CD4-positive, alpha-beta T cell treated with Interleukin-15 for 4 hours (primary cell): ENCODE measurements at places on chromosomes 16 and 17.
A peak's percentile ranks its signal among the peaks of the same experiment; 100 is the strongest.

GRCh38 chr17:39687101-39687545 is 734 bp downstream of the PGAP3 start:
- DNase-seq, result no peak

GRCh38 chr17:80608326-80608725 is 63.7 kb downstream of the RPTOR start:
- no peak for DNase-seq

DNA sequence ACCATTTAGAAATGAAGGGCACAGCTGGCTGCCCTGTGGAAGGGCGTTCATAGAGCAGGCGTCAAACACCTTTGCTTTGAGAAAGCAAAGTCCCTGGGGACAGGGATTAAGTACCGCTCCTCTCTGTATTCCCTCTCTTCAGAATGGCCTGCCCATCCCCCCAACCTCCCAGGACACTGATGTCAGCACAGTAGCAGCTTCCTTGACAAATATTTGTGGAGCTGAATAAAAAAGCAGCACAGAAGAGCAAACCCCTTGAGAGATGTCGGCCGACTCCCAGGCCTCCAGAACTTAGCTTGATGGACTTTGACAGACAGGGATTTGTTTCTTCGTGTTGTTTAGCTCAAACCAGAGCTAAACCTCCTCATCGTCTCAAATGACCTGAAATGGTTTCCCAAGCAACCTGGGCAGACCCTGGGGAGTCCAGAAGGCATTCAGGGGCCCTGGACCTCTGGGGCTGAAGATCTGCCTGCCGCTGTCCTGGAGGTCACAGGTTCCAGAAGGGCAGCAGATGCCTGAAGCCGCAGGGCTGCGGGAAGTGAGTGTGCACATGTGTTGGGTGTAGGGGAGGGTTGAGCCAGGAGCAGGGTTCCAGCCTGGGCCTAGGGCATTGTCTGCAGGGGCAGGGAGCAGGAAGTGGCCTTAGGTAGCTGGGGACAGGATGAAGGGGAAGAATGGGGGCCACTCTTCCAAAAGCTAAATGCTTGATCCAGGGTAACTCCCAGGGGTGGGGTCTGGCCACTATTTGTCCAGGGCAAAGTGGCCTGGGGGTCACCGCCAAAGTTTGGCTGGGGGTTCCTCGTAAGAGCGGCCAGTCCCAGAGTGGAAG is 42.3 kb upstream of the NKD1 start:
- no peak for DNase-seq

GRCh38 chr17:75191584-75191983 is 8.8 kb upstream of the SUMO2 start:
- DNase-seq, result no peak

GRCh38 chr17:4751932-4752331 is 12.2 kb upstream of the CXCL16 start:
- DNase-seq, result no peak

DNA sequence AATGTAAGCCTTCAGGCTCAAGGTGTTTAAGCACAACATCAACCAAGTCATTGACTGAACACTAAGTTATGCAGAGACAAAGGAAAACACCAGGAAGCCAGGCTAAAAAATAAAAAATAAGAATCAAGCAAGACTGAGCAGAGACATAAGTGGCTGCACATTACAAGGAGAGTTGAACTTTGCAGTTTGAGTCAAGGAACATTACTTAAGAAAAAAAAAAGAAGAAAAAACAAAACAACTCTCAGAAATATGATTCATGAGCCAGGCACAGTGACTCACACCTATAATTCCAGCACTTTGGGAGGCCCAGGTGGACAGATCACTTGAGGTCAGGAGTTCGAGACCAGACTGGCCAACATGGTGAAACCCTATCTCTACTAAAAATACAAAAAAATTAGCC is 168.1 kb downstream of the C16orf95 start:
- no peak for DNase-seq

DNA sequence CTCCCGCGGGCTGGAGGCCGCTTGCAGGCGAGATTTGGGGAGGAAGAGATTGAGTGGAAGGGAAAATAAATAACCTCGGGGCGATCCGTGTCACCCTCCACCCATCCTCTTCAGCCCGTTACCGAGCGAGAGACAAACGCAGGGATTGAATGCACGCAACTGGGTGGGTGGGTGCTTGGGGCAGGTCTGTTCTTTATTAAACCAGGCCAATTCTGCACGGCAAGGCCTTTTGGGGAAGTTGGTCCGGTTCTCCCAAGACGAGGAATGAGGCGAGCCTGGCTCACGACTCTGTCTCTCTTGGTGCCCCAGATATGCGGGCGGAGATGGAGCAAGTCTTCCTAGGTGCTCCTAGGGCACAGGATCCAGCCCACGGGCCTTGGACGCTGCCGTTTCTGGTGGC is 396 bp upstream of the HOXB7 start:
- no peak for DNase-seq

GRCh38 chr16:88772871-88773811 is 11.9 kb downstream of the PIEZO1 start:
- DNase-seq, result no peak

GRCh38 chr17:76243826-76244679 is 3.8 kb upstream of the RNF157 start:
- no peak for DNase-seq

DNA sequence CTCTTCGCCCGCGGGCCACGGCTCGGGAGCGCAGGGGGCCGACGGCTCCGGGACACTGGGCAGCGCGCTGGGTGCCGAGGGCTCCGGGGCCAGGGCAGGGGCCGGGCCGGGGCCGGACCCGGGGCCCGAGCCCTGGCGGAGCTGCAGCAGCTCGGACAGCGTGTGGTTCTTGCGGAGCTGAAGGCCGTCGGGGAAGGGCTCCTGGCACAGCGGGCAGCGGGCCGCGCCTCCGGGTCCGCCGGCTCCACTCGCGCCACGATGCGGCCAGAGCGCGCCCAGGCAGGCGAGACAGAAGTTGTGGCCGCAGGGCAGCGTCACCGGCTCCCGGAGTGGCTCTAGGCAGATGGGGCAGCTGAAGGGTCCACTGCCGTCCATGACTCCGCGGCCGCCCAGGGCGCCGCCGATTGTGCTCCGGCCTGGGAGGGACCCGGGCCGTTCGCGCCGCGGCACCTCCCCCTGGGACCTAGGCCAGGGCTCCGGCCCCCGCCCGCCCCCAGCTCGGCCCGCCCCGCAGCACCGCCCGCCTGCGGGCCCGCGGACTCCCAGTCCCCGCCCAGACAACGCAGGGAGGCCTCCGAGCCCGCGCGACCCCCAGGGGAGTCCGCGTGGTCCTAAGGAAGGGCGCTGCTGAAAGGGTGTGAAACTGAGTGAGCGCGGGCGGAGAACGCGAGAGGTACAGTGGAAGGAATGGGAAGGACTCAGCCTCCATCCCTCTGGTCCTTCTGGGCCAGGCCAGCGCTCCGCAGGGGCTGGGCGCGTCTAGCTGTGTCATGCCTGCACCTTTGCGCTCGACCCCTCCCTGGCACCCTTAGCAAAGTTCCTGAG is at the start of gene TRIM47:
Gene TRIM47 (minus strand): TSS at position 408 of the 825 bp plus-strand sequence. CDS start 33 bp downstream, at position 375.
- no peak for DNase-seq

DNA sequence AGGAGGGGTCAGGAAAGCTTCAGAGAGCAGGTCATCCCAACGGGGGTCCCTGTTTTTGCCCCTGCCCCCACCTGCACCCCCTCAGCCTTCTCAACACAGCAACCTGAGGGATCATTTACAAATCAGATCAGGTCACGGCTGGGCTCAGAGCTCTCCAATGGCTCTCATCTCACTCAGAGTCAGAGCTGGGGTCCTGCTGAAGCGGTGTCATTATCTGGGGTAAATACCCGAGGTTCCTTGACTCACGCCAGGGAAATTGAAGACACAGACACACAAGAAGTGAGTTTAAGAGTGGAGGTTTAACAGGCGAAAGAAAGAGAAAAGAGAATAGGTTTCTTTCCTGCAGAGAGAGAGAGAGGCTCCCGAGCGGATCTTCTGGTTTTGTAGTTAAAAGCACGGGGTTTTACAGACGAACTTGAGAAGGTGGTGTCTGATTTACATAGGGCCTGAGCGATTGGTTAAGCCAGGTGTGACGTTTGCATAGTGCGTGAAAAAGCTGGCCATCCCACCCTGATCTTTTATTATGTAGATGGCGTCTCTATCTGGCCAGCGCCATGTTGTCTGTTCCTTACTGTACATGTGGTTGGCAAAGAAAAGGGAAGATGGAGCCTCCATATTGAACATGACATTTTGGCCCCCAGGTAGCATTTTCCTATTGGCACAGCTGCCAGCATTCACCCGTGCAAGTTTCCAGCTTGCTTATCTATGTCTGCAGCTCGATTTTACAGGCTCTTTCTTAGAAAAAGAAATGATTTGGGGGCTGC is 51.4 kb downstream of the WSB1 start:
- DNase-seq, result no peak

DNA sequence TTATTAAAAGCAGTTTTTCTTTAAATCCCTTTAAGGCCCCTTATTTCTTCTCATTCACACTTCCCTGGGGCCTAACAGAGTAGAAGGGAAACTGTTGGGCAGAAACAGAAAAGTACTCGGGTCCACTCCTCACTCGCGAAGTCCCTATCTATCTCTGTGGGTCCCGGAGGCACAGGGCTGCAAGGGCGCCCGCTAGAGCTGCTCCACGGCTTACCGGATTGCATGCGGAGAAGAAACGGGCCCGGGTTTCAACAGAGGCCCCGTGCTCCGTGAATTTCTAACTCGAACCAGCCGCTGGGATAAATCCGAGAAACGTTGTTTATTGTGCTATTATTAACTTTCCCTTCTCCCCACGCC is 4.3 kb downstream of the CBLN1 start:
- DNase-seq, result no peak

DNA sequence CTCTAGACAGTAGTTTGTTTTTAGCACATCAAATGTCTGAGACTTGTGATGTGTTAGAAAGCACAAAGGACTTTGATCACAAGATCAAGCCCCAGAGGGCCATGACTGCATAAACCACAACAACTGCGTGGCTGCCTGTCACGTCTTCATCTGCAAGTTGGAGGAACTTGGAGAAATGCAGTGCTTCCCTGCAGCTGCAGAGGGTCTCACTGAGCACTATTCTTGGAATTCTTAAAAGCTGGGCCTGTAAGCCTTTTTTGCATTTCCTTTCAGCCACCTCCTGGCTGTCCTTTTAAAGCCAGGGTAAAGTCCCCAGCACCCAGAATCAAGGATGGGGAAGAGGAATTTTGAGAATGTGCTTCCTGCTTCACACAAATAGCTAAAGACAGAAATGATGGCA is 431.3 kb downstream of the MAF start:
- DNase-seq, result no peak

GRCh38 chr16:30658731-30659506 is 688 bp downstream of the FBRS start:
- no peak for DNase-seq

DNA sequence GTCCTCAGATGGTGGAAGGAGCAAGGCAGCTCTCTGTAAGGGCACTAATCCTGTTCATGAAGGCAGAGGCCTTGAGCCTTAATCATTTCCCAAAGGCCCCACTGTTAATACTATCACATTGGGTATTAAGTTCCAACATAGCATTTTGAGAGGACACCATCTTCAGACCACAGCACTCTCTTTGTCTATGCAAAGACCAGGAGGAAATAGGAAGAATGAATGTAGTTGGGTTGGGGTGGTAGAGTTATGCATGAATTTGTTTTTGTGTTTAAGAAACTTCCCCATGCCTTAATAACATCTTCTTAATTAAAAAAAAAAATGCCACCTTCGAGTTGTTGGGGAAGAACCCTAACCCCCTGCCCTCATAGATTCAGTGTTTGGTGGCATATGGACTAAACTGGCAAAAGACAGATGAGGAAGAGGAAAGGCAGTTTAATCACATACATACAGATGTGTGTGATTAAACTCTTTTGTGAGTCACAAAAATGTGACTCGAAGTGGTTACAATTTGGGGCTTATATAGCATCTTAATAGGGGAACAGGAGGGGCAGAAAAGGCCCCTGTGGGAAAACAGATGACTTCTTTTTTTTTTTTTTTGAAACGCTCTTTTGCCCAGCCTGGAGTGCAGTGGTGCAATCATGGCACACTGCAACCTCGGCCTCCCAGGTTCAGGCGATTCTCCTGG is 35.0 kb upstream of the SLC5A10 start:
- DNase-seq, result no peak

DNA sequence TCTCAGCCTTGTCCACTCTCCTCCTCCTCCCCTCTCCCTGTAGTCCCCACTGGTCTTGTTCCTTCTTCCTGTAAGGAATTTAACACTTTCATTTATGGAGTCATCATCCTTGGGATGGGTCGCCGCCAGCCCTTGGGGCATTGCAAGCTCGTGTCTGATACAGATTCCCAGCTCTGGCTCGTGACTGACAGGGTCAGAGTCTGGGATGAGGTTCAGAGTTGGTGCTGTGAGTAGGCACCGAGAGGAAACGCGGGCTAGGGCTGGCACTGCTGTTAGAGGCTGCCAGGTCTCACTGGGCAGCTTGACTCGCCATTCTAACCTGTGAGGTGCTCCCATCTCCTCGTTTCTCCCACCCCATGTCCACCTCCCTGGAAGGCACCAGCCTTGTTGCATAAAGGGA is 407.0 kb downstream of the SOX9 start:
- no peak for DNase-seq

GRCh38 chr17:31859487-31860008 is 504 bp upstream of the COPRS start:
- DNase-seq, result no peak

- peak; percentile 44 for DNase-seq
These were observed 4.5 kb downstream of the TRPV2 start for GRCh38 chr17:16419929-16420271.

DNA sequence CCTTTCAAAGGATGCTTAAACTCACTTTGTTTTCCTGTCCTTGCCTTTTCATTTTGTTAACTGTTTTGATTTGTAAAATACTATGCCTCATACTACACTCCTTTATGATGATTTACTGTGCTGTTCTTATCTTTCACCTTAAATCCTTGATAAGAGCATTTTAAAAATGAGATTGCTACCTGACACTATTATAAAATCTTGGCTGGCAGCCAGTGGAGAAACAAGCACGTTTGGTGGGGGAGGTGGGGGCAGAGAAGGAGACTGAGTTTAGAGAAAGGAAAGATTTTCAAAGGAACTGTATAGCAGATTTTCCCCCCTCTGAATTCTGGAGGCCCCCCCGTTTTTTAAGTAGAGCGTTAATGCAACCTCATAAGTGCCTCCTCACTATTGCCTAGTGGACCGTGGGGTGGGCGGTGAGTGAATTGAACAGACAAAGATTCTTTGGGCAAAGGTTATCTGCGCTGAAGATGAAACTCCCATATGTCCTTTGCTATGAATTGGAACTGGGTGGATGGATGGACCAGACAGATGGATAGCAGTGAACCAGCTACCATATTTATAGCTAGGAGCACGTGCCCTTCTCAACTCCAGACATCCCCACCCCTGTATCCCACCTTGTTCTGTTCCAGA is 200.2 kb downstream of the CCDC182 start:
- no peak for DNase-seq

- DNase-seq, result no peak
These were observed 35.4 kb downstream of the RGS9 start for GRCh38 chr17:65172496-65173136.

GRCh38 chr17:77531002-77531401 is 390.2 kb downstream of the SEC14L1 start:
- no peak for DNase-seq
